Psoas muscle (tissue), 8 donors: ENCODE measurements at places on chromosomes 2 and 18. TPM values are rescaled to one million over a fixed set of nuclear protein-coding genes. Genes with fewer than 3 reads are reported as not detected.

The UCN gene
- 0.26 TPM for polyA plus RNA-seq

The SERPINB5 gene
- polyA plus RNA-seq, result 0.03 TPM

The RNF125 gene
- 2.3 TPM for polyA plus RNA-seq

The SEC11C gene
- polyA plus RNA-seq, result 23.4 TPM

The NR4A2 gene
- polyA plus RNA-seq, result 1.2 TPM

The NMUR1 gene
- 0.06 TPM for polyA plus RNA-seq

DNA sequence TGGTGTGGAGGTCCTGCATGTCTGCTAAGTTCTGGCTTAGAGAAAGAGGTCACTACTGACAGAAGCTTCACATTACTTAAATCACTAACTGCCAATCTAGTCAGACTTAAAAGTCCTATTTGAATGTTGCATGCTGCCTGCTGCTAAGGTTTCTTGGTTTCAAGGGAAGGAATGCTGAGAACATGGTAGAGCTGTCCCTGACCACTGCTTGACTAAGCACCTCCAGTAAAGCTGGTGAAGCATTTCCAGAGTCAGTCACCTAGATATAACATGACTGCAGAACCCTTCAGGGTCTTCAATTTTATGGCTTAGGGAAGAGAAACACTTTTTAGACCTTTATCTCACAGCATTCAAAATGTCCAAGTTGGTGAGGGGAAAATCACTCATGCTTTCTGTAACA lies 2178.3 kb upstream of the PIK3C3 start:
- H3K27ac ChIP-seq, result no peak overlapping the region
- no peak for DNase-seq

DNA sequence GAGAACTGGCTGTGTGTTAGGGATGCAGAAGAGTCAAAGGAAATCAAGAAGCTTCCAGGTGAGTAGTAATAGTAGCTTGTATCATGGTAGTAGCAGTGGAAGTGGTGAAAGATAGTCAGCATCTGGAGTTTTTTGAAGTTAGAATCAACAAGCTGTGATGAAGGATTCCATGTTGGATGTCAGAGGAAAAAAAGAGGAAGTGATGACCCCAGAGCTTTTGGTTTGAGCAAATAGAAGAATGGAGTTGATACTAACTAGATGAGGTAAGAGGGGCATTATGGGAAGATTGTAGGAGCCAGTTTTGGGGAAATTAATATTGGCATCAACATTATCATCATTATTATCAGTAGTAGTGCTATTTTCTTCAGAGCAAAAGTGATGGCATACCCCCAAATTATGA lies 542.2 kb downstream of the XIRP2 start:
- H3K27me3 ChIP-seq, result no peaks in the 10 kb centered on the region
- no peaks in the 10 kb centered on the region for H3K4me1 ChIP-seq
- H3K36me3 ChIP-seq, result no peaks in the 10 kb centered on the region
- DNase-seq, result no peak

DNA sequence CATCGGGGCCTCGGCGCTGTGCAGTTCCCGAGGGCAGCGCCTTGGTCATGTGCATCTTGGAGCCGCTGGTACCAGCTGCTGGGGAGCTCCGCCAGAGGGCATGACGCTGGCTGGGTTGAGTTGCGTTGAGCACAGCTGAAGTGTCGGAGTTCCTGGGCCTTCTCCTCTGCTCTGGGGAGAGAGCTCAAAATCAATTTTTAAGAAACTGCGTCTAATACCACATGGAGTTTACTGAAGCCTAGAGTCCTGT lies 48.7 kb downstream of the GREB1 start:
- H3K27ac ChIP-seq, result peak overlapping the region; percentile 58
- H3K4me1 ChIP-seq, result peaks cover 7% of the 10 kb centered on the region
- no peaks in the 10 kb centered on the region for H3K27me3 ChIP-seq
- DNase-seq, result peak; percentile 38
- H3K36me3 ChIP-seq, result peaks cover 3% of the 10 kb centered on the region

- H3K27me3 ChIP-seq, result no peaks in the 10 kb centered on the region
- H3K36me3 ChIP-seq, result no peaks in the 10 kb centered on the region
- H3K27ac ChIP-seq, result no peak overlapping the region
- peaks cover 16% of the 10 kb centered on the region for H3K4me1 ChIP-seq
- no peak overlapping the region for H3K4me3 ChIP-seq
- no peak for DNase-seq
Measured at GRCh38 chr18:55427951-55428350, 160.0 kb downstream of the TCF4 start.

GRCh38 chr2:191618786-191619185 lies 59.1 kb upstream of the NABP1 start:
- H3K27me3 ChIP-seq, result no peaks in the 10 kb centered on the region
- DNase-seq, result no peak
- H3K4me3 ChIP-seq, result no peak overlapping the region

GRCh38 chr18:8814206-8814605 lies 108.8 kb downstream of the MTCL1 start:
- no peaks in the 10 kb centered on the region for H3K27me3 ChIP-seq
- DNase-seq, result no peak
- H3K4me3 ChIP-seq, result no peak overlapping the region
- H3K4me1 ChIP-seq, result no peaks in the 10 kb centered on the region
- no peaks in the 10 kb centered on the region for H3K36me3 ChIP-seq

DNA sequence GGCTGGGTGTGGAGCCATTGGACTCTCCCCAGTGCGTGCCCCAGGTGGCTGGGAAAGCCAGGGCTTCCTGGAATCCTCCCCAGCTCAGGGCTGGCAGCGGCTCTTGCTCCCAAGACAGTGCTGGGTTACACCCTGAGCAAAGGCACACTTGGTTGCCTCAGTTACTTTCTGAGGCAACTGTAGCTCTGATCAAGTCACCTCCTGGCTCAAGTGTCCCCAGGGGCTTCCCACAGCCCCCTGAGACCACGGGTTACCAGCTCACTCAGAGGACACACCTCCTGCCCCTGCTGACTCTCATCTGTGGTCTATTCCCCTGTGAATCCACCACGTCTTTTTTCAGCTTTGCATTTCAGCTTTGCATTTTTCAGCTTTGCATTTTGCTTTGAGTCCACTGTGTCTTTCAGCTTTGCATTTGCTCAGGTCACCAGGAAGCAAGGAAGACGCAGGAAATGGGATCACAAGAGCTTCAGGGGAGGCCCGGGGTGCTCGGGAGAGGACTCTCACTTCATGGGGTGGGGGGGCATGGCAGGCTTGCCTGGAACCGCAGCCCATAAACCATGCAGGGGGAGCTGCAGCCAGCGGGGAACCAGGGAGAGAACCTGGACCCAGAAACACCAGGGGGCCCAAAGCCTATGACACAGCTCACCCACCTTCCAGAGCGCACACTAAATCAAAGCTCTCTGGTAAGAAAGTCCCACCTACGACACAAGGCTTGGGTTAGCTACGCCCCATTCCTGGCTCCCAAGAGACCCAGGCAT lies 138.0 kb upstream of the ASB18 start:
- H3K27ac ChIP-seq, result no peak overlapping the region
- no peaks in the 10 kb centered on the region for H3K36me3 ChIP-seq
- H3K4me1 ChIP-seq, result no peaks in the 10 kb centered on the region
- H3K4me3 ChIP-seq, result no peak overlapping the region
- no peak for DNase-seq

- no peaks in the 10 kb centered on the region for H3K4me1 ChIP-seq
- no peaks in the 10 kb centered on the region for H3K27me3 ChIP-seq
- no peak for DNase-seq
- no peak overlapping the region for H3K4me3 ChIP-seq
- H3K36me3 ChIP-seq, result no peaks in the 10 kb centered on the region
Measured at GRCh38 chr18:356778-357177, 88.9 kb upstream of the THOC1 start.

GRCh38 chr2:180829261-180829660 lies 151.1 kb upstream of the UBE2E3 start:
- no peaks in the 10 kb centered on the region for H3K27me3 ChIP-seq
- H3K27ac ChIP-seq, result no peak overlapping the region
- H3K4me1 ChIP-seq, result no peaks in the 10 kb centered on the region
- no peaks in the 10 kb centered on the region for H3K36me3 ChIP-seq
- no peak for DNase-seq

- no peaks in the 10 kb centered on the region for H3K27me3 ChIP-seq
- no peak for DNase-seq
Measured at GRCh38 chr2:40962026-40962425, 510.1 kb upstream of the SLC8A1 start.

DNA sequence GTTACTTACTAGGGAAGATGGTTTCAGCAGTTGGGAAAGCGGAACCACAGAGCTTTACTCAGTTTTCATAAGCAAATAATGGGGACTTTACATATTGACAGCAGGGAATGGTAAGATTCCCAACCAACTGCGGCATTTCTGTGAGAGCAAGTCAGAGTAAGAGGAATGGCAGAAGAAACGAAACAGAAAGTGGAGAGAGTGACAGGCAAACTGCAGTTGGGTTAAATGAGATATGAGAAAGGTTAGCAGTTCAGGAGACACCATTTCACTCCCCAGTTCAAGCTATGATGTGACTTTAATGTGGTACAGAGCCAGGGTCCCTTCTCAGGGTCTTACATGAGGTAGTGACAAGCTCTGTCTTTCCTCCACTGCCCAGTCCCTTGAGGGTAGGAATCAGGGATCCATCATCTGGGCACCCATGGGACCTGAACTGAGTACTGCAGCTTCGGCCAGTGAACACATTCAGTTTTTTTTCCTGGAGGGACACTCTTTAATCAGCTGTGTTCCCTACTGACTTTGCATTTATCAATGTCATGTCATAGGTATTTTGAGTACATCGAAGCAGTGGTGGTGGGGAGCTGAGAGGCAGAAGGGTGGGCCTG lies 33.0 kb upstream of the GREB1 start:
- no peak for DNase-seq
- no peaks in the 10 kb centered on the region for H3K27me3 ChIP-seq
- peak overlapping the region; percentile 47 for H3K27ac ChIP-seq
- peaks cover 26% of the 10 kb centered on the region for H3K4me1 ChIP-seq

GRCh38 chr2:144550911-144551310 lies 31.0 kb upstream of the ZEB2 start:
- DNase-seq, result no peak
- no peak overlapping the region for H3K27ac ChIP-seq
- no peak overlapping the region for H3K4me3 ChIP-seq
- no peaks in the 10 kb centered on the region for H3K27me3 ChIP-seq

GRCh38 chr2:240655931-240656886 lies 26.5 kb downstream of the AQP12B start:
- H3K4me3 ChIP-seq, result no peak overlapping the region

DNA sequence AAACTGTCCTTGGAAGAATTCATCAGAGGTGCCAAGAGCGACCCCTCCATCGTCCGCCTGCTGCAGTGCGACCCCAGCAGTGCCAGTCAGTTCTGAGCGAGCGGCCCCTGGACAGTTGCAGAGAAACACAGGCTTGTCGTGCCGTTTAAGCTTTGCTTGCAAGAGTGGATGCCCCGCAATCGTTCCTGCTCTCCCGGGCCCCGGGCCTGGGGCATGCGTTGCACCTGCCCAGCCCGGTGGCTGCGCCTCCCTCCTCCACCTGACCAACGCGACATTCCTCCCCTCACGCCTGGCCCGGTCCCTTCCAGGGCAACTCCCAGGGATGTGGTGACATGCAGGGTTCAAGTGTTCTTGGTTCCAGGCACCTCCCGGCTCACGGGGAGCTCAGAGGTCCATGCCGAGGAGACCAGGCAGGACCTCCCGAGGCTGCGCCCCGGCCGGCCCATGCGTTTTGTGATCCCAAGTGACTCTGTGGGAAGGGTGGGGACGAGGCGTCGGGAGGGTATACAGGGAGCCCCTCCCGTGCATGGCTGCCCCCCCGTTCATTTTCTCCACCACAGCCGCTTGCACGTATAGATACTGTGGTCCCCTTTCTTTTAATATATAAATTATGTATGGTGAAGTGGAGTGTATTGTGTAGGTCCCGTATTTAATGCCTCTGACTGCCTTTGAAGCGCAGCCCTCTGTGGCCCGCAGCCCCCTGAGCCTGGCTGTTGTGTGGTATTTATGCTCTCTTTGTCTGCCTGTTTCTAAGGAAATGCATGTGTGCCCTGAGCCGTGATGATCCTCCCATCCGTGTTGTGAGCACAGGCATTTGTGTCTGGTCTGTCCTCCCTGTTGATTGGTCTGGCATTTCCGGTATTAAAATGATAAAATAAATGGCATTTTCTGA lies 21.2 kb downstream of the ODC1 start:
- no peak overlapping the region for H3K27ac ChIP-seq
- H3K36me3 ChIP-seq, result peaks cover 4% of the 10 kb centered on the region
- H3K27me3 ChIP-seq, result peaks cover 11% of the 10 kb centered on the region
- H3K4me1 ChIP-seq, result no peaks in the 10 kb centered on the region
- no peak overlapping the region for H3K4me3 ChIP-seq

DNA sequence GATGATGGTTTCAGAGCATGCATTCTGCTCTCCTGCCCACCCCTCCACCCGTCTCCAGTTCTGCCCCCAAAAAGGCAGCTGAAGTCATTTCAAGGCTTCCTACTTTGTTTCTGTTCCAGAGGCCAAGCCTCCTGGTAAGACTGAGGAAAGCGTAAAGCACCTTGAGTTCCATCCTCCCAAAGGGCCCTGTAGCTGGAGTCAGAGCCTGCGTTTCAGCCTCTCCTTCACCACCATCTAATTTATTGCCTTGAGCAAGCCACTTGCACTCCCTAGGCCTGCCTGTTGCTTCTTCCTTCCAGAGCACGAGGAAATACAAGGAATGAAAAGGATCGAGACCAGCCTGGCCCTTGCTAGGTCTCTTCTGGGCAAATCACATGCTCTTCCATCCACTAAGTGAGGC lies 244.2 kb upstream of the RAB12 start:
- H3K36me3 ChIP-seq, result no peaks in the 10 kb centered on the region
- no peak overlapping the region for H3K27ac ChIP-seq
- peaks cover 9% of the 10 kb centered on the region for H3K4me1 ChIP-seq
- no peaks in the 10 kb centered on the region for H3K27me3 ChIP-seq
- DNase-seq, result no peak

DNA sequence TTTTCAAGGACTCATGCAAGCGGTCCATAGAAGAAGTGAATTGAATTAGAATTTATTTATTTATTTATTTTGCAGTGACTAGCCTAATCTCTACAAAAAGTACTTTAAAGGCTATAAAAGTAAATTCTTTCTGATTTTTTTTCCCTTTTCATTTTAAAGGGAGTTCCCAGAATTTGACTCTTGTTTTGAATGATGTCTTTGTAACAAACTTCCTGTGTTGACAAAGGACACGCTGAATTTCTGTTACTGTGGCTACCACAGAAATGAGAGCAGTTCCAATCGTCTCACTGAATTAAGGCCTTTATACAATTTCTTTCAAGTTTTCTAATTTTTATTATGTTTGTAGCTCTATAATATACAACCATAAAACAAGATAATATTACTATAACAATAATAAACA lies 46.3 kb upstream of the LPIN2 start:
- H3K27ac ChIP-seq, result no peak overlapping the region
- no peaks in the 10 kb centered on the region for H3K4me1 ChIP-seq
- no peak for DNase-seq
